ENCODE measurements at places on chromosomes 5 and 9.

DNA sequence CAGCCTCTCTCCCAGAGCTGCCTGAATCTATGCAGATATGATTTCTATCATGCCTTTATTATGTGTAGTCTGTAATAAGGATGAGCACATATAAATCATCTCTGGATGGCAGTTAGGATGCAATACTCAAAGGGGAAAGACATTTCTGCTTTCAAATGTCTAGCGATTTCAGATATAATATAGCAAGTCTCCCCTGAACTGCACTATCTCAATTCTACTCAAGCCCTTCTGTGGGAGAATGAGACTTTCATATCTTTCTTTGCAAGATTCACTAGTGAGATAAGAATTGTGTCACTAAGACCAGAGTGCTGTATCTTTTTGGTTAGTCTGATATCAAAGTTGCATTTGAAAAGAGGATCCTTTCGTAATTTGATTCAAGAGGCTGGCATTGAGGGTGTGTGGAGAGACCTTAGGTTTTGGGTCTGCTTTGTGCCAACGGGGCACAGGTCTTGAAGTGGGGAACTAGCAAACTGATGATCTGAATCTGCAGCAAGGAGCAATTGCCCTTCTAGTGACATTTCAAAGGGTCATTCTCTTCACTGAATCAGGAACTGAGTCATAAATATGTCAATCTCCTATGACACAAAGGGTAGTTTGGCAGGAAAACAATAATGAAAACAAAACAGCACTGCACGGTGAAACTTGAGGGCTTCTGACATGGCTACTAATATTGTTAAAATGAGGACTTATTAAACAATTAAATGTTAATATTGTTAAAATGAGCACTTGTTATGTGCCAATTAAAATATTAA is 305.5 kb upstream of the CLINT1 start:
- DNase-seq: no peak

DNA sequence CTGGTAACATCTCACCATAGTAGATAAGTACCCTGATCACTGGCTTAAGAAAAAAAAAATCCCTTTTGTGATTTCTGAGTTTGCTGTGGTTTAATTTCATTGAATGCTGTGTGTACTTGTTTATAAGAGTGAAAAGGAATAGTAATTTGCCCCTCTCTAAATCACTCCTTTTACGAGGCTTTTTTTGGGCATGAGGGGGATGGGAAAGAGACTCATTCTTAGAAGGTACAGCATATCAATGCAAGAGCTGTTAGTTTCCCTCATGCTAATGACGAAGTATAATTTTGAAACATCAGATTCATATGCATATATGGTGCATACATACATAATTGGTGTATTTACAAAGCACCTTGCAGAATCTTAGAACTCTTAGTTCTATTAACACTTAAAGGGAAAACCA is 2.4 kb upstream of the SLC44A1 start:
- no peak for DNase-seq

GRCh38 chr5:128494516-128494915 is 43.5 kb downstream of the FBN2 start:
- DNase-seq: no peak

GRCh38 chr5:12772276-12772675 is 868.0 kb upstream of the CTNND2 start:
- DNase-seq: no peak

GRCh38 chr9:110109333-110110092 is 98.4 kb downstream of the C9orf152 start:
- no peak for DNase-seq

GRCh38 chr9:27829621-27830020 is 256.3 kb upstream of the C9orf72 start:
- DNase-seq: no peak

GRCh38 chr5:167771571-167771970 is 519.9 kb upstream of the WWC1 start:
- no peak for DNase-seq

GRCh38 chr9:113626735-113627495 is 163.4 kb downstream of the RGS3 start:
- DNase-seq: no peak

GRCh38 chr9:111427186-111427585 is 57.0 kb downstream of the ECPAS start:
- DNase-seq: no peak

DNA sequence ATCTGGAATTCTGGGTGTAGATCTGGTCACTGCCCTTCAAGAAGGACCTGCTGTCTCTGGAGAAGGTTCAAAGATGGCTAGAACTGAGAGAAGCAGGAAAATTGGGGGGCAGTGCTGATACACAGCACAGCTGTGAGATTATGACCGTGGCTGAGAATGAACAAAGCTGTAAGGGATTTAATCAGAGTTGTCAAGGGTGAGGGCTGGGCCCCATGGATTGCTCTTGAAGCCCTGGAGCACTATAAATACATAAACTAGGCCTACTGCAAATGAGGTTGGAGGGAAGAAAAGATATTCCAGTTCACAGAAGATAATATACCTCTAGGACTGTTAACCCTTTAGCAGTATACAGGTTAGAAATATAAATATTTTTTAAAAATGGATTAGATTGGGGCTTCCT is 86.3 kb upstream of the KLF9 start:
- DNase-seq: no peak

- DNase-seq: no peak
These were observed 79.5 kb upstream of the ZNF608 start for GRCh38 chr5:124825983-124826337.

GRCh38 chr9:89112243-89112642 is 66.4 kb downstream of the SHC3 start:
- no peak for DNase-seq

GRCh38 chr9:38094165-38094564 is 25.1 kb upstream of the SHB start:
- DNase-seq: no peak

DNA sequence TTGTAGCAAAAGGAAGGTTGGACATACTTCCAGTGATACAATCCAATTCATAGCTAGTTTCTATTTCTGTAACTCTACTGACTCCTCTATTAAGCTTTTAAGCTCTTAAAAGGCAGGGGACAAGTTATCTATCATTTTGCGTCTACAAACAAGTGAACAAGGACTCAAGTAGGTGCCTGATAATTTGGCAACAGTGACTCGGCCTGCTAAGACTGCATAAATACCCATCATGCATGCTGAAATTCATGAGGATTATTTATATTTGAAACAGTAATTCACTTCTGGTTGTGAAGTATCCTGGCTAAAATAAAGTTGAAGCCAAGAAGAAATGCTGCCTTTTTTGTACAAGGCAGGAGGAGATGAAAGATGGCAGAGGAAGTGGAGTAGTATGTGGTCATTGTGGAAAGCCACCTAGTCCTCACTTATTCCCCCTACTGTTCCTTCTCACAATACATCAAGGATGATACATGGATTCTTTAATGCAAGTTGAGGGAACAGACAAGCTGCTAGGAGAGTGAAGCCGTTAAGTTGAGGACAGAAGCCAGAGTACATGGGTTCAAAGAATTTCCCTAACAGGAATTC is 74.0 kb downstream of the MRPS27 start:
- DNase-seq: peak; percentile 8

DNA sequence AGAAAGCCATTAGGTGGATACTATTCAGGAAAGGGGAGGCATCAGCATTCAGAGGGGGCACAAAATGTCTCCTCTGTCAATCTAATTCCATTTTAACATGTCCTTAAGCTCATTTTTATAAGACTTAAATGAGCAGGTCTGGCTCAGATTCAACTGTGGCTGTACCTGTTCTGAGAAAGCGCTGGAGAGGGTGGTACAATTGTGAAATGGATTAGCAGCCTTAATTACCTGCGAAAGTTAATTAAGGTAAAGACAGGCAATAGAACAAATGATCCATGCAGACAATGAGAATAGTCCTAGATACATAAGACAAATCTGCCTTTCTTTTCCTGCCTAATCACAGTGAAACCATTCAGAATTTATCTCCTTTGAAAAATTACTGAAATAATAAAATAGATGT is 96.2 kb downstream of the TAF11L14 start:
- no peak for DNase-seq

- DNase-seq: no peak
These were observed 94.5 kb upstream of the PPP1R2B start for GRCh38 chr5:156755421-156756087.

- DNase-seq: no peak
These were observed 381.3 kb downstream of the DMRT2 start for GRCh38 chr9:1431461-1431860.

DNA sequence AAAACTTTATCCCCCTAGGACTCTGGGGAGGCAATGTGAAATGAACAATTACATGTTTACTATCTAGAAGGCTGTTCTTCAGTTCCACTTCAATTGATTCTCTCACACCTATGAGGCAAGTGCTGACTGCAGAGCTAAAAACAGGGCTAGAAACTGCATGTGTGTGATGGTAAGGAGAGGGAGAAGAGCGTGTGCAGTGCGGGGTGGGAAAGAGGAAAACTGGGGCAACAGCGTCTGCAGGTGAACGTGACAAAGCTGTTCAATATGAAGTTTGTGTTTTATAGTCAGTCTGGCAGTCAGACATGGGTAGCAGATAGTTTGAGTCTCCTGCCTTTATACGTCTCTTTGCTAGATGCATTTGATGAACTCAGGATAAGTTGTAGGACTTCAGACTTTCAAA is 6.6 kb upstream of the COMMD10 start:
- no peak for DNase-seq

- DNase-seq: no peak
These were observed 230.7 kb downstream of the ASTN2 start for GRCh38 chr9:117184173-117184572.

- no peak for DNase-seq
These were observed 5.0 kb downstream of the RELL2 start for GRCh38 chr5:141641634-141642267.

GRCh38 chr5:25544652-25545249 is 900.0 kb upstream of the CDH10 start:
- DNase-seq: no peak

GRCh38 chr5:135890296-135890695 is 5.3 kb downstream of the IL9 start:
- DNase-seq: no peak

DNA sequence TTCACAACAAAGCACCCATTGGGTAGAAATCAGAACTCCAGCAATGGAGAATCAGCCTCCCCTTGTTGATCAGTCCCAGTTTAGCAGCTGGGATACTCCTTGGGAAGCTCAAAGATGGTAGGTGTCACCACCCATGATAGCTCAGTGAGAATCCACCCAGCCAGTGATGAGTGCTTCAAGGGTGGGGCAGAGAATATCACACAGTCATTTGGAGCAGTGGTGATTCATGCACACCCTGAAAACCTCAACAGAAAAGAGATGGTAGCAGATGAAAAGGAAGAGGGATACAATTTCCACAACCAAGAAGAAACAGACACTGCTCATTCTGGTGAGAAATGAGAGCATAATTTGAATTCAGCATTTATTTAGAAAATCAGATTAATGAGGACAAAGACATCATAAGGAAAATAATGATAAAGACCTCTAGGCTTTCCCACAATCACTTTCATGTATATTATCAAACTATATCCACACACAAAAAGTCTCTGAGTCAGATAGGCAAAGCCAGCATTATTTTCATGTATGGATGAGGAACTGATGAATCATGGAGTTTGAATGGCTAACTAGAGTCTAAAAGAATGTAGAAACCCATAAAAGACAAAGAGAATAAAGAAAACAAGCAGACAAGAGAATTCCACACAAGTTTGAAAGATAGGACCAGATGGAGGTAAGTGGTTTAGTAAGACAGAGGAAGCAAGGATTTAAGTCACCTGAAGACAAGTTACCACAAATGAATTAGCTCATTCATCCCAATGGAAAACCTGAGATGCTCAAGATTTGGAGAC is 82.9 kb downstream of the FEM1C start:
- peak; percentile 71 for DNase-seq

DNA sequence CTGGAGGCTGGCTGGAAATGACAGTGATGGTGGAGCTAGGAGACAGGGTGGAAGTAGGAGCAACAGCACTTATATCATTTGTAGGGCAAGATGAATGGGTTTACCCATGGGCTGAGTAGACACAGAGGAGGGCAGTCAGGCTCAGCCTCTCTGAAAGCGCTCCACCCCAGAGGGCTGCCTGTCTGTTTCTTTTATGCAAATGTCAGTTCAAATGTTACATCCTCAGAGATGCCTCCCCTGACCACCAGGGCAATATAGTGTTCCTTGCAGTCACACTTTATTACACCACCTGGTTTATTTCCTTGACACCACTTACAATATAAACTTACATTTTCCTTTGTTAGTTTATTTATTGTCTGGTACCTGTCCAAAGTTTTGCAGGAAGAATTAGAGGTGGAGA is 159.5 kb upstream of the IL12B start:
- DNase-seq: no peak

- no peak for DNase-seq
These were observed 37.2 kb upstream of the F2RL2 start for GRCh38 chr5:76660360-76660759.

DNA sequence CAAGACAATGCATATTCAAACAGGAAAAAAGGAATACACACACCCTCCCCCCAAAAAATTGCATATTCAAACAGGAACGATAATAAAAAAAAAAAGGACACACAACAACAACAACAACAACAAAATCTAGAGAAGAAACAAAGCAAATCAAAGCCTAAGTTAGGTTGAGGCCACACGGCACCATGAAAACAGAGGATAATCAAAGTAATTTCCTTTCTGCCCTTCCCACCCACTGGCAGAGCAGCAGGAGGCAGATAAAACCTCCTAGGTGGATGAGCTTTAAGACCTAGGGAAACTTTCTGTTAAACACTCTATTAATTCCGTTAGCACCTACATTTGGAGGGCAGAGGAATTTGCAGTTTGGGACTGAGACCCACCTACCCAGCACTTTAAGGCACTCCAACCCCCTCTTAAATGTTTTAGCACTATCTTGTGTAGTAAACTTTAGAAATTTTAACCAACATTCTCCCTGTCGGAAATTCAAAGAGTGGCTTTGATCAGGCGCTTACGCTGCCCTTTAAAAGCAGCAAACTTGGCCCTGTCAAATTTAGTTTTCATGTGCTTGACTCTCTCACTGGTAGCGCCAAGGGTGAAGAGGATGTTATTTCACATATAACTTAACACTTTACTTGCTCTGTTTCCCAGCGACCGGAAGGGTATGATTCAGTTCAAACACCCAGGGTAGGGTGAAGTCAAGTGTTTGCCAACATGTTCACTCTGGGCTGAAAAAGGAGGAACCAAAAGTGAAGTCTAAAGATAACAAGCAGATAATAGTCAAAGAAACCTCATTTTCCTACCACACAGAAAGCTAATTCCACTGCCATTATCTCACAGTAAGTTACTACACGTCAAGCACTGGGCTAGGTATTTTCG is 9.2 kb downstream of the ENC1 start:
- no peak for DNase-seq

DNA sequence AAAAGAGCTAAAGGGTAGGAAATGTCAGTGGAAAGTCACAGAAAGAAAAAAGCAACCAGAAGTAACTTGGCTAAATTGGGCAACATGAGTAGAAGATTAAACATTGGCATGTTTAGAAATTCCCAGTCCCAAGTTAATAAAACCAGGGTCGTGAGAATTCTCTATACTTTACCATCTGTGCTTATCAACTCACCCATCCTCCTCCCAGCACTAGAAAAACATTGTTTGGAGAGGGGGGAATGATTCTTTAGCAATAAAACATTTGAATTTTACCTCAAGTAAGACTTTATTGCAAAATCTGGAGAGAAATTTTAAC is 79.6 kb downstream of the PRKACG start:
- no peak for DNase-seq

- DNase-seq: no peak
These were observed 28.8 kb downstream of the SLIT3 start for GRCh38 chr5:169272111-169272510.

GRCh38 chr5:106574820-106575219 is 1095.9 kb downstream of the EFNA5 start:
- DNase-seq: no peak

- DNase-seq: no peak
These were observed 4.4 kb upstream of the FGD3 start for GRCh38 chr9:92942688-92943616.

All from T-helper 1 cell (primary cell).